ENCODE measurements at places on chromosomes 5 and 9. TPM values are rescaled to one million over a fixed set of nuclear protein-coding genes. Genes with fewer than 3 reads are reported as not detected.

Gene AJM1
- 0.10 TPM for polyA plus RNA-seq

Gene FAM153A
- polyA plus RNA-seq = 0.06 TPM

Gene C9orf43
- 0.89 TPM for polyA plus RNA-seq

Gene ARID3C
- polyA plus RNA-seq = 0.05 TPM

GRCh38 chr9:114275246-114276004 lies 47.5 kb upstream of the ORM1 start:
- DNase-seq = no peak

Gene SLC4A9
- polyA plus RNA-seq = 0.14 TPM

- no peak for DNase-seq
Observed at GRCh38 chr9:138078846-138079245, 201.3 kb downstream of the CACNA1B start.

DNA sequence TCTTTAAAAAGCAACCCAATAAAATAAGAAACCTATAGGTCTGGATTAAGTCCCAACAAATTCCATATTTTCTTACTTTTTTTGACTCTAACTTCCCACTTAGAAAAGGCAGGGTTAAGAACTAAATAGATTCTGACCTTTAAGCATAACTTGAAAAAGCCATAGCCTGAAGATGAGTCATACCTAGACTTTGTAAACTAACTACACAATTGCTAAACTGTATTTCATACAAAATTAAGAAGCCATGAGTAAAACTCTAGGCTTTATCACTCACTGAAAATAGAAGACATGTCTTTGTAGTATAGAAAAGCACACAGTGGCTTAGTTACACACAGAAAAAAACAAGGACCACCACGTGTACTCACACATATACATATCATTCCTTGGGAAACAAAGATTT lies 51.5 kb downstream of the MLLT3 start:
- DNase-seq = no peak

Gene PCDHB7
- polyA plus RNA-seq = not detected

DNA sequence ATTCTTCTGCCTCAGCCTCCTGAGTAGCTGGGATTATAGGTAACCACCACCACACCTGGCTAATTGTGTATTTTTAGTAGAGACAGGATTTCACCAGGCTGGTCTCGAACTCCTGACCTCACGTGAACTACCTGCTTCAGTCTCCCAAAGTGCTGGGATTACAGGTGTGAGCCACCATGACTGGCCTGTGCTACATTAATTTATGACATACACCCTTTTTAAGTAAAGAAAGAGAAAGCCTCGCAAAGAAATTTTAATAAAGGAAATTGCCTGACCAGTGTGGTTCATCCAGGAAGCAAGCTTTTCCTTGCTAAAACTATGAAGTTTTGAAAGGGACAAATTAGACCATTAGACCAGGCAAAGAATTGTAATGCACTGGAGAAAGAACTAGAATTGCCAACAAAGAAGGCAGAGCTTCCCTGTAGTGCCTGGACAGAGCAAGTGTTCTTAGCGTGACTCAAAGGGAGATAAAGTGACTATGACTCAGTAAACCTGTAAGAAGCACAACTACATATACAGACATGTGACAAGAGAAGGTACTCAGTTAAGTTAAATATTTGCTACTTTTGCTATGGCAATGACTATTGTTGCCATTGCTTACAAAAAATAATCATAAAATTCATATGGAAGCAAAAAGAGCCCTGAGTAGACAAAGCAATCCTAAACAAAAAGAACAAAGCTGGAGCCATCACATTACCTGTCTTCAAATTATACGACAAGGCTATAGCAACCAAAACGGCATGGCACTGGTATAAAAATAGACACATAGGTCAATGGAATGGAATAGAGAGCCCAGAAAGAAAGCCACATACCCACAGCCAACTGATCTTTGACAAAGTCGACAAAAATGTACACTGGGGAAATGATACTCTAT lies 54.6 kb downstream of the FYB1 start:
- DNase-seq = no peak

Gene PCDHB16
- 0.09 TPM for polyA plus RNA-seq

GRCh38 chr9:105993921-105994715 lies 299.8 kb downstream of the TMEM38B start:
- no peak for DNase-seq

- DNase-seq = no peak
Observed at GRCh38 chr5:39518516-39518915, 93.7 kb upstream of the DAB2 start.

Gene PRLR
- polyA plus RNA-seq = not detected

Gene SMIM33
- polyA plus RNA-seq = not detected

- no peak for DNase-seq
Observed at GRCh38 chr9:85469041-85469440, 272.7 kb downstream of the AGTPBP1 start.

- DNase-seq = no peak
Observed at GRCh38 chr5:50967009-50967562, 300.6 kb downstream of the PARP8 start.

- DNase-seq = no peak
Observed at GRCh38 chr5:150326707-150327106, 24.0 kb upstream of the ARSI start.

GRCh38 chr5:78706381-78706780 lies 57.8 kb upstream of the LHFPL2 start:
- DNase-seq = no peak

Gene WDR31
- 2.3 TPM for polyA plus RNA-seq

DNA sequence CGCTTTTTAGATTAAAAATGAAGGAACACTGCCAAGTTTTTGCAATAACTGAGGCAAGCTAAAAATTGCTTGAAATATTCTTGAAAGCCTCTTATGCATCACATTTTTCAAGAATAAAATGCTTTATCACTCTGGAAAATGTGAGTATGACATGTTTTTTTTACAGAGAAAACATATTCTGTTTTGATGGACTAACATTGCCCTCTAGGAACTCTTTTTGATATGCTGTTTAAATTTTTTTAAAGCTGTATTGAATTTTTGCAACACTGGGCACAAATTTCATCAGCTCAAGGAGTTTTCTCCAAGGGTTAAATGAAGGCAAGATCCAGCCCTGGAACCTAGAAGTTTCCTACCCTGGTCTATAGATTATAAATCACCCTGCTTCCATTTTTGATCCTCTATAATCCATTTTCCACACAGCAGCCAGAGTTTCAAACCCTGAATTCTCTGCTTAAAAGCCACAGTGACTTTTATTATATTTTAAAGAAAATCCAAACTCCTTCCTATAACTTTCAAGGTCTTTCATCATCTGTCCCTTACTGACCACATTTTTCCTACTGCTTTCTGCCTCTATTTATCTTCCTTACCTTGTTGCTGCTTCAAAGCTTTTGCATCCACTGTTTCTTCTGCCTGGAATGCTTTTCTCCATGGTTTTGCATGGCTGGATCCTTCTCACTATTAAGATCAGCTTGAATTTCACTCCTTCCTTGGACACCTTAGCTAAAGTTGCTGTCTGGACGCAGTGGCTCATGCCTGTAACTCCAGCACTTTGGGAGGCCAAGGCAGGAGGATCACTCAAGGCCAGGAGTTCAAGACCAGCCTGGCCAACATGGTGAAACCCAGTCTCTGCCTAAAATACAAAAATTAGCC lies 60.9 kb downstream of the IL31RA start:
- no peak for DNase-seq

GRCh38 chr9:21510806-21511205 lies 28.7 kb upstream of the IFNE start:
- no peak for DNase-seq

Gene ZNG1A
- polyA plus RNA-seq = 27.4 TPM

- DNase-seq = no peak
Observed at GRCh38 chr9:126682928-126683697, 69.4 kb downstream of the LMX1B start.

Gene REEP2
- polyA plus RNA-seq = 0.35 TPM

DNA sequence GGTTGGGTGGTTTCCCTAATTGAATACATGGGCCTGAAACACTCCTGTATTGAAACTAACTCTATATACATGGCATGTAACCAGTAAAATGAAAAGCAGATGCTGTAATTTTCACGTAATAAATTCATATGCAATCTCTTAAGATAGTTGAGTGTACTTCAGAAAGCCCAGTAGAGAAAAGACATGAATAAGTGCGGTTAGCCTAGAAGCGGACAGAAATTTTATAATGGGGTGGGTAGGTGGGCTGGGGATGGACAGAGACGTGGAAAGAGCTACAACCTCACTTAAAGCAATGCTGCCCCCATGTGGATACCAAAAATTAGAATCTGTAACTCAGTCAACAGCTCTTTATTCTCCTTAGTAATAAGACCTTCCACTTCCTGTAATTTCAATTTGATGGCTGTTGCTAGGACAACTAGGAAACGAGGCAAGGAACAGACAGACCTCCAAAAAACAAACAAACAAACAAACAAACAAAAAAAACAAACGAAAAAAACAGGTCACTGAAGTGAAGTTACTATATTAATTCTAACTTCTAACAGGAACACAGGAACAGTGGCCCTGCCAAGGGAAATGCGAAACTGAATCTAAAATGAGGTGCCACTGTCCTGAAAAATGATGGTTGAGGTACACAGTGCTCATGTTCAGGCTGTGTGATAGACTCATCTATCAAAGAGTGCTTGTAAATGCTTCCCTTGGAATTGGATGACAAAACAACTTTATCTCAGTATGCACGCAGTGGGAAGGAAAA lies 103.4 kb upstream of the GNA14 start:
- no peak for DNase-seq

DNA sequence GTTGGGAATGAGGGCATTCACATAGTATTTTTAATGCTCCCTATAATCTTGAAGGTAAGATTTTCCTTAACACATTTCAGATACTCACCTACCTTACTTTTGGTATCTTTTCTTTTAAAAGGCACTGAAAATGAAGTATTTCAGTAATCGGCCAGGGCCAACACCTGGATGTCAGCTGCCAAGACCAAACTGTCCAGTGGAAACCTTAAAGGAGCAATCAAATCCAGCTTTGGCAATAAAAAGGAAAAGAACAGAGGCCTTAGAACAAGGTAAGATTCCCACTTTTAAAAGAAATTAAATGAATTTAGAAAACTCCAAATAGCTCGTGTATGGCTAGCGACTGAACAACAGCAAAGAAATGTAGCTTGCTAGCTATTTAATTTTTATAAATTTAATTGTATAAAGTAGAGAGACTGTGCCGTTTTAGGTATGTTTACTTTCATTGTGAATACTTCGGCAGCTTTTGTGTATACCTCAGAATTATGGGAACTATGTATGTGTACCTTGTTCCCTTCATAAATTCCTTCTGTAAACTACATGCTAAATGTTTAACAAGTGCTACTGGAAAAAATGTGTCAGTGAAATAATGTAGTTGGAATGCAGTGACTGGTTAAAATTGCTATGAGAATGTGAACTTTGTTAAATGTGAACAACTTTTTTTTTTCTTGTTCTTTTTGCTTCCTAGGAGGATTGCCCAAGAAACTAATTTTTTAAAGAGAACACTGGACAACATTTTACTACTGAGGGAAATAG lies 41.9 kb downstream of the CDK7 start:
- no peak for DNase-seq

DNA sequence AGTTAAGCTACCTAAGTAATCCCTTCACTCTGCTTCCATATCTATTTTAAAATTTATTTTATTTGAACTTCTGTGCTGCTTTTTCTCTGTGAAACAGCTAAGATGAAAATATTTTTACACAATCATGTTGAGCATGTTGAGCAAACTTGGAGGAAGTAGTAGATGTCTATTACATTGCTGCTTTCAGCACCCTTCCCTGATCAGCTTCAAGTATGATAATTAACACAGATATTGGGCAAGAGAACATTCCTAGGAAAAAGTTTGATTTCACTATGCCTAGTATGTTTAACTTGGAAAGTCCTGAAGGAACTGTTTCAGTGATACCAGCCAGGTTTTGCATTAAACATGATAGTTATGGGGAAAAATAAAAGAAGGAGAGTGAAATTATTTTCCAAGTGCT lies 283.6 kb downstream of the ELAVL2 start:
- no peak for DNase-seq

Gene CDKN2B
- polyA plus RNA-seq = 19.9 TPM

DNA sequence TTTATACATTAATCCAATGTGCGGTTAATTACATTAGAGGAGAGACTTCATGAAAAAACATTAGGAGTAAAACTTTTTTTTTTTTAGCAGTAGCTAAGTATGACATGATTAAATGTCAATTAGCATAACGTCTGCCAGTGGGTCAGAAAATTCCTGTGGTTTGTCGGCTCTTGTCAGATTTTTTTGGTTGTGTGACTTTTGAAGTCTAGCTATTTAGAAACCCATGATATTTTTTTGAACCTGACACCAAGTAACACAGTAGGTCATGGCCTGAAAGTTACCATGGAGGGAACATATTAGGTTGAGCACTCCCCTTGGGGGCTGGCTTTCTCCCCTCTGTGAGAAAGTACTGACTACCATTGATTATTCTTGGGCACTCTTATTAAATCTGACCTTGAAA lies 84.8 kb upstream of the ALDH1A1 start:
- DNase-seq = no peak

DNA sequence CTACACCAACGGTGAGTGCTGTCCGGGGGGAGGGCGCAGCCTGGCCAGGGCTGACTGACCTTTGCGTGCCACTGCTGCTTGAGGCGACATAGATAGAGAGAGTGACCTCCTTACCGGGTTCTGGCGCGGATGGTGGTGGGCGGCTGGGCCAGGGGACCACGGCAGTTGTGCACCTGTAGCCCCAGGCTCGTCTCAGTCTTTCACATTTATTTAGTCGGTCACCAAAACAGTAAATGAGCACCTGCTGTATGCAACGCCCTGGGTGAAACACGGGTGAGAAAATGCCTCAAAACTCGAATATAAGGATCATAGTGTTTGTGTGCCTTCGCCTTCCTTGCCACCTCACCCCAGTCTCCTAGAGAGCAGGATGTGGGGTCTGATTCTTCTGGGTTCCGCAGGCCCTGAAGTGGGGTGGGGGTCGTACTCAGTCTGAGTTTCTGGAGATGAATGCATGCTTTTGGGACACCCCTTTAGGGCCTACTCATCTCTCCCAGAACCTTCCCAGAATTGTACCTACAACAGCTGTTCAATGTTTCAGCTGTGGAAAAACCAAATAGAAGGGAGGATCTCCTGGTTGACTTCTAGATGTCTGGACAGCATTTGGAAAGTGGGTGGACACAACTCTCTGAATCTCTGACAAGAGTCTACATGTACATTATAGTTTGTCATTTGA lies 714 bp downstream of the SEC24A start:
- DNase-seq = no peak

GRCh38 chr9:22976454-22976853 lies 529.8 kb downstream of the DMRTA1 start:
- no peak for DNase-seq

Gene TSLP
- polyA plus RNA-seq = 0.43 TPM

GRCh38 chr5:124546643-124547042 lies 199.8 kb downstream of the ZNF608 start:
- DNase-seq = no peak

DNA sequence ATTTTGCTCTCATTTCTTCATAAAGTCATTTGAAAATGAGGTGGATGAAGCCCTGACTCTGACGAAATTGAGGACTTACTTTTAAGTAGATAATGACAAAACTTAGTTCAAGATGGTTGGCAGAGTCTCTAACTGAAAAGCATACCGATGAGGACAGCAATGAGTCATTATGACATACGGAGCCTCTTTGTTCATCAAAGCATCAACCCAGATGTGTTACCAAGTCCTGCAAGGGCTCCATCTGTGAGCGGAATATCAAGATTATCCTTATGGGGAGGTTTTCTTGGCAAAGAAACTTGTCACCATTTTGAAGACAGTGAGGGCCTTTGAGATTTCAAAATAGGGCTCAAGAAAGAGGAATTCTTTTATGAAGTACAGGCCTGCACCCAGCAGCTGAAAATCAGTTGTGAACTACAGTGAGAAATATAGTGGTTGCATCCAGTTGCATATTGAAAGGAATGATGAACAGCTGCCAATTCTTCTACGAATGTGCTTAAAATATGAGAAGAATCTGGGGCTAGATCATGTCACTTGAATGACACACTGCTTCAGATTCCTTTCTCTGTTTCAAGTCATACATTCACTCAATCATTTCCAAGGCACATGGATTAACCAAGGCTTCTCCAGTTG lies 86.6 kb upstream of the SLC24A2 start:
- no peak for DNase-seq
